ENCODE measurements at places on chromosomes 6 and 20.

DNA sequence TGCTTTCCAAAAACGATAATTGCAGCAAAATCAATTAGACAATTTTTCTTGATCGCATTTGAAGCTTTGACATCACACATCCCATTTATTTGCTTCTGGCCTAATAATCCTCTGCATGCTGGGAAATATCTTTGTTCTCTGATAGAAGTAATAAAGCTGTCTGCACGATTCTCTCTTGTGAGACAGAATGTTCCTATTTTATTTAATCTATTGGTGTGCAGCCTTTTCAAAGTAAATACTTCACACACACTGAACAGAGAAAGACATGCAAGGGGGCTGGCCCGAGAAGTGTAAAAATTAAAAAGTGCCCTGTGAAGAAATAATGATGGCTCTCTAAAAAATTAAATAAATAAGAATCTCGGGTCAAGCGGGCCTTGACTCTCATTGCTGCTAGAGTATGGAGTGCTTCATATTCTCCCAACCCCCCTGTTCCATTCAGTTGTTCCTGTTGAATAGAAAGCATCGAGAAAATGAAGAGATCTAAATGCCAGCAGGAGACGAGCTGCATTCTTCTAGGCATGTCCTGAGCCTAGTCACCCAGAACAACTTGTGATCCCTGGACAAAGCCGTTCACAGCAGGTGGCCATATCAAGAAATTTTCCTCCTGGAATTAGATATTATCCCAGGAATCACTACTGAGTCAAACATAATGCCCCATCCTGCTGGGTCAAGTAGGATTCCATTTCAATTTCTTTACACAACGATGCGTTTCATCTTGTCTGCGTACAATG, 625.9 kb upstream of the EPHA7 start:
- no peak for DNase-seq

GRCh38 chr6:159854959-159855358, 35.8 kb upstream of the MAS1 start:
- no peak for DNase-seq

DNA sequence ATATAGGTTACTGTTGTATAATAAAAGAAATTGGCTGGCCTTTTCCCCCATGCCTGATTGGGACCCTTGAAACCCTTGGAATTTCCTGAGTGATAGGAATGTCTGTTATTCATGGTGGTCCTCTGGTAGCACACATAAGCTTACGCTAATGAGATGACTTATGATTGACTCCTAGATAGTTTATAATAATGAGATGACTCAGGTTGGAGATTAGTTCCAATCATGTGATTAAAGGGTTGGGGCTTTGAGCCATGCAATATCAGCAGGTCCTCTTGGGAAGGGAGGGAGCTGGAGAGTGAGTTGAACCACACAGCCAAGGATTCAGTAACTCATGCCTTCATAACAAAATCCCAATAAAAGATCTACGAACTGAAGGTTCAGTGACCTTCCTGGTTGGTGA, 407.6 kb upstream of the MANEA start:
- DNase-seq = no peak

DNA sequence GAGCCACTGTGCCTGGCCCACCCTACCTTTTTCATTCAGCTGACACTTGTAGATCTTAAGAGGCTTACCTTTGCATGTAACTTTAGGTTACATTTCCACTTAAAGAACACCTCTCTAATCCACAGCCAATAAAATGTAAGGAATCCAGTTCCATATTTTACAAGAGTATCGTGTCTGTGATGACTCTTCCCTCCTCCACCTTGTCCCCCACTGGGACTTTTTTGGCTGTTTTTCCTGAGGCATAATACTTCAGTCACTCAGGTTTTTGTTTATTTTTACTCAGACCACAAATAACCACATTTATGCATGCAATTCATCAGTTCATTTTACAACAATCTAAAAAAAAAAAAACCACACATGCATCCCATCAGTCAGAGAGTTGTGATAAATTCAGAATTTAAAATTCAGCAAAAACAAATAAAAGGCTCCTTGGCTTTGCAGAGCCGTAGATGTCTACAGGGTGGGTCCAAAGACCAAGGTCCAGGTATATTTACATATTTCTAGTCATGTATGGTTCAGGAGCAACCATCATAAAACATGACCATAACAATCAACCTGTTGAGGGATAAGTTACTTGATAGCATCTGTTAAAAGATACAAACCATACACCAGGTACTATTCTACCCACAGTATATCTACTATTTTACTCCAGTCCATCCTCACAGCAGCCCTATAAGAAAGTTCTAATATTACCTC, 9.9 kb downstream of the ATXN1 start:
- no peak for DNase-seq

DNA sequence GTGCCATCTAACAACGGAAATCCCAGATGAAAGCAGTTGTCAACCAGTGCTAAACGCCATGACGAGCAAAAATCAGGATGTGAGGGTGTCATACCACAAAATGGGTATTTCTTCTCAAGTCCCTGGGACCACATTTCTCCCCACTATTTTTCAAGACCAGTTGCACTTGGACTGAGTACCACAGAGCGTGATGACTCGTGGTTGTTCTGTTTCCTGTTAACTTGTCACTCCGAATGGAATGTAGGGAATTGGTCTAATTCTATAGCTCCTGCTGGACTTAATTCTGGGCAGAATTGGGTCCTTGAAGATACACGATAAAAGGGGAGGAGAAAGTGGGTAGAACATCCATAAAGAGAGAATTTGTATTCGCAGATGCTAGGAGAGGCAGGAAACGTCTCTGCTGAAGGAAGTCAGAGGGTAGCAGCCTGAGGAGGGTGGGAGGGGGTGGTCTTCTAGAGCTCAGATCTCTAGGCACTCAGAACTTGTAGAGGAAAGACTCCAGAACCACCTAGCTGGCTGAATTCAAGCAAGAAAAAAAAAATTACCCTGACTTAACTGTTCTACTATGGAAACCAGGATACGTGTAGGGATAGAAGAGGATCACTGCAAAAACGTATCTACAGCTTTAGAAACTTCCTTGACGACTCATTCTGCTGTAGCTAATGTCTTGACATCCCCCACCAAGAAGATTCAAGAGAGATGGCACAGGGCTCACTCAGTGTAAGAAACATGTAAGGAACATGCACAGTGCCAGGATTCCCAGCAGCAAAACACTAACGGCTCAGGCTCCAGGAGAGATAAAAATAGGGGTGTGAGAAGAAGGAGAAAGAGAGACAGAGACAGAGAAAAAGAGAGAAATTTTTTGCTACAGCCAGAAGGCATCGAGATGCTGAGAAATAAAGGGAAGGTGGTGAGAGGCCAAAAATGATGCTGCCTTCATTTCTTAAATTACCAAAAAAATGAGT, 494.7 kb downstream of the CD83 start:
- DNase-seq = no peak

DNA sequence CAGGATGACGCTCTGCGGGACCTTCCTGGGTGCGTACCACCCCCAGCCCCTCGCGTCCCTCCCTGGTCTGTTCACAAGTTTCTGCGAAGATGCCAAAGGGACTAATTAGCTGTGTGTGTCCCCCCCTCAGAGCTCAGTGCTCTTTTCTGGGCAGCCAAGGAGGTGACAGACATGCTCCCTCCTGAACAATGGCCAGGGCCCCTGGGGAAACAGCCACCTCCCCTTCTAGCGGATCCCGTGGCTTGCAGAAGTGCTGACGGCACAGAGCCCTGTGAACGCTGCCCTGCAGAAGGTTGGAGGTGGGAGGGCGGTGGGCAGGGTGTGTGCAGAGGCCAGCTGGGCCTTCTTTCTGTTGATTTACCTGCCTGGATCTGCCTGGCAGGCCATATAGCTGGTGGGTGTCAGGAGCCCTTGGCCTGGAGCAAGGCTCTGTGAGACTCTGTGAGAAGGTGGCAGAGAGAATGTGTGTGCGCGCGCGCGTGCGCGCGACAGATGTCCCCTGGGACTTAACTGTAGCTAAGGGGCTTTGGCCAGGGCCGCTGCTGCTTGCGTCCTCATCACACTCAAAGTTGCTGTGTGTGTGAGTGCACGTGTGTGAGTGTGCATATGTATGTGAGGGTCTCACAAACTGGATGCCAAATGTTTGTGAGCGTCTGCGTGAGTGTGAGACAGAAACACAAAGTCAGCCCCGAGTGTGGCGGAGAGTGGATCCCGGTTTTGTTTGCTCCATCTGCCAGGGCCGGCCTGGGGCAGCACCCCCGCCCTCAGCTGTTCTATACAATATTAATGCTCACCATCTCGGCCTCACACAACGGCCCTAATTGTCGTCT, 3.5 kb upstream of the MYT1 start:
- no peak for DNase-seq

DNA sequence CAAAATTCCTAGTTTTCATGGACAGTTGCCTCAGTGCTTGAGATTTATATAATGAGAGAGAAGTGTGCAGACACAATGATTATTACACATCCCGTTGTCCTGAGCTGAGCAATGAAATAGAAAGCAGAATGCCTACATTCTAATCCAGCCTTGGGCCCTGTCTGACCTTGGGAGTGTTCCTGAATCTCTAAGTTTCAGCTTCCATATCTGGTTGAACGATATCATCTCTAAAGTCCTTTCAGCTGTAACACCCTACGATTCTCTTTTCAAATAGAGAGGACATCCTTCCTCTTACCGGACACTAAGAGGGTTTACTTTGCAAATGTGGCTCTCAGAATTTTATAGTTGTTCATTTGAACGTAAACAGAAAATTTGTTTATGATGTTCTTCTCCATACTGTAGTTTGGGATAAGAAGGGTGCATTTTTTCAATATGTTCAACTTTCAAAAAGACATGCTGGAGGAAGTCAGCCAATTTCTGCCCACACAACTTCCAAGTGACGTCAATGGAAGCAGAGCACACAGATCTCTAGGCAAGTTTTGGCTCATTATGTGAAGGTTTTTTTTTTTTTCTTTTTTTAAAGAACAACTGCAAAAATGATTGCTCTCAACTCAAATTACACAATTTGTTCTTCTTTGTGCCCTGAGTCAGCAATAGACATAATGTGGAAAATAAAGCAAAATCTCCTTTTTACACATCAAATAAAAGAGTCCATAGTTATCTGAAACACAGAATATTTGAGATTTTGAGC, 50.4 kb downstream of the PDE7B start:
- DNase-seq = peak; percentile 85

- DNase-seq = no peak
Observed at GRCh38 chr6:43803783-43804549, 34.0 kb downstream of the VEGFA start.

- no peak for DNase-seq
Observed at GRCh38 chr20:43937591-43937990, 22.9 kb downstream of the TOX2 start.

DNA sequence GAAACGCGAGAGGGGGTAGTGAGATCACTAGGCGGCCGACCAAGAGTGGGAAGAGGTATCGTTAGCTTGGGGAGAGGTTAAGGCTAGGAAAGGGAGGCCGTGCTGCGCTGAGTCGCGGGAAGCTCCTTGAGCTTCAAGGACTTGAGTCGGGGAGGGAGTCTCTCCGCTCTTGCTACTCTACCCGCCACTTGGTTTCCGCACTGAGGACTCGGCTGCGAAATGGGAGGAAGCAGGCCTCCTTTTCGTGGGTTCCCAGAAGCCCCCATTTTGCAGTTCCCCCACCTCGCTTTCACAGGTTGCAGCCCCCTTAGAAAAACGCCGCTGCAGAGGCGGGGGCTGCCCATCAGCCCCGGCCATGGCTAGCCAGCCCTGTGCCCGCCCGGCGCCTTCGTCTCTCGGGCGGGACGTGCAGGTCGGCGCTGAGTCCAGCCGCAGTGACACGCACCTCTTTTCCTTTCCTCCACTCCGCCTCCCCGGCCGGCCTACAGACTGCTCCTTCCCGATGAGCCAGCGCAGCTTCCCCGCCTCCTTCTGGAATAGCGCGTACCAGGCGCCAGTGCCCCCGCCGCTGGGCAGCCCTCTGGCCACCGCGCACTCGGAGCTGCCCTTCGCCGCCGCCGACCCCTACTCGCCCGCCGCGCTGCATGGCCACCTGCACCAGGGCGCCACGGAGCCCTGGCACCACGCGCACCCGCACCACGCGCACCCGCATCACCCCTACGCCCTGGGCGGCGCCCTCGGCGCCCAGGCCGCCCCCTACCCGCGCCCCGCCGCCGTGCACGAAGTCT, 4.9 kb downstream of the VGLL2 start:
- DNase-seq = peak; percentile 45

DNA sequence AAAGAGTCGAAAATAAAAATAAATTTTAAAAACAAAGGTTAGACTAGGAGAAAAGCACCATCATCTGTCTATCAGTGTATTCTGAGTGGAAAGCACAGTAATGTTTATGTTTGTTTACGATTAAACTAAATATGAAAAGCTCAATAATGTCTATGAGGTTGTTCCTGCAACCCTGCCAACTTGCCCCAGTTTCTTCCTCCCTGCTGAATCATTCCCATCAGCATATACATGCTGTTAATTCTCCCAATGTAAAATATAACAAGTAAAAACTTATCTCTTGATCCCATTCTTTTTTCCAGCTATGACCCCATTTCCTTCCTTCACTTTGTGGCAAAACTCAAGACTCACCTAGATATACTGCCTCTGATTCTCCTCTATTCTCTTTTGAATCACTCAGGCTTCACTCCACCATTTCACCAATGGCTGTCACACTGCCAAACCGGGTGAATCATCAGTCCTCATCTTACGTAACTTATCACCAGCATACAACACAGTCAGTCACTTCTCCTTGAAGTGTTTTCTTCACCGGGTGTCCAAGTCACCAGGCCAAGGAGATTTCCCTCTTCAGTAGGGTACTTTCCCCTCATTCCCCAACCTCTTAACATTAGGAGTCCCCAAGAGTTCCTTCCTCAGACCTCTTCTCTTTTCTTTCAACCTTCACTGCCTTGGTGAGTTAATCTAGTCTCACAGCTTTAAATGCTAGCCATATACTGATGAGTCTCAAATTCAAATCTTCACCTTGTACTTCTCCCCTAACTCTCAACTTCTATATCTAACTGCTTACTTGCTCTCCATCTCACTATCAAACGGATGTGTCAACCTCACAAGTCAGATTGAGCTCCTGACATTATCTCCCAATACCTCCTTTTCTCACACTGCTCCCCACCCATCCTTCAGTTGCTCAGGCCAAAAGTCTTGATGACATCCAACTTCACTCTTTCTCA, 6.2 kb downstream of the TMEM242 start:
- DNase-seq = no peak

DNA sequence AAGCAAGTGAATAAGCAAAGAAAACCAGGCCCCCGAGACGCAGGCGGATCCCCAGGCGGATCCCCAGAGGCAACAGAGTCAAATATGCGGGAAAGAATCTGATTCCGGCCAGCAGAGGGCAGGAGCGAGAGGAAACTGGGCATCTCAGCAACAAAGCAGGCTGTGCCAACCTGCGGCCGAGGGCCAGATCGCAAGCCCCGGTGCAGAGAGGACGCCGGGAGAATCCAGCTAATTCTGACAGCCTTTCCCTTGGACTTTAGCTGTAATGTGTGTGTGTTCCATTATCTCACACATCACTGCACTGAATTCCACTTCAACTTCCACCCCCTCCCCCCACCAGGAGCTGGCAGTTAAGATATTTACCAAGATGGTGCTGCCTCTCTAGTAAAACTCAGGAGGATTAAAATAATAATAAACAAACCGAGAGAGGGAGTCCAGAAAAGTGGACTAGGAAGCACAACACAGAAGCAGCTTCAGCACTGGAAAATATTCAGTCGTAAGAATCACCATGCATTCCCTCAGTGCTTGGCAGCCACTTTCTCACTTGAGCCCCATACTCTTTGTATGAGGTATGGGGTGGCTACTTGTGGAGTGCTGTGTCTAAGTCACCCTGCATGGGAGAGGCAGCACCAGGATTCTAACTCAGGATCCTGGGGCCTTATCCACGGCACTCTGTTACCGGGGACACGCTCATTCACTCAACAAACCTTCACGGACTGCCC, 66.2 kb upstream of the SNX9 start:
- peak; percentile 88 for DNase-seq

Measured in right hindlimb (tissue), 1 donor.